SJSA1 (cell line): ENCODE measurements at places on chromosomes 4 and X.

GRCh38 chr4:171846232-171846631 is 33.0 kb downstream of the GALNTL6 start:
- DNase-seq: peak; percentile 26

DNA sequence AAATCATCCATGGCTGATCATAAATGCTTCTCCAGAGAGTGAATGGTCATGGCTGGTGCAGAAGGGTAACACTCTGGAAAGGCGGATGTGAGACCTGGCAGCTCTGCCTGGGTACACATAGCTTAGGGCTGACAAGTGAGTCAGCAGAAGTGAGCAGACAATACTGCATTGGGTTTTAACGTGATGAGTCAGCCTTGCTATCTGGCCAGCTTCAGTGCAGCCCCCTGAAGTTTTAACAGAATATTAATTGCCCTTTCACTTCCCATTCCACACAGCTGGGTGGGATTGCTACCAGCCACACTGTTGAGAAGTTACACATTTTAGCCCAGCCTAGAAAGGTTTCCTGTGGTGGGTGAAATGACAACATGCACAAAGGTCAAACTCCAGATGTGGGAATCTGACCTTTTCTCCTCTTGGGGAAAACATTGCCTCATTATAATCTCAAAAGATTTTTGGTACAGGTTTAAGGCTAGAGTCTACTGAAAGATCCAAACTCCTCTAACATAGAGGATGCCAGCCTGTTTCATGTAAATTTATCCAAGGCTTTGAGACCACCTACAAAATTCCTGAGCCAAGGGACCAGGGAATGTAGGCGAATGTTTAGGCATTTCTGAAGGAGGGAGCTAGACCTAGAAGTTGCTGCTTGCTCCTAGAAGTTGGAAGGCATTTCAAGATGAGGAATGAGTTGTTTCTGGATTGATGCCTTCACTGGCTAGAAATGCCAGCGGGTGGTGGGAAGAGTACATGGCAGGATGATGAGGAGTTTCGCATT is 230.3 kb upstream of the PGRMC2 start:
- peak; percentile 88 for DNase-seq

DNA sequence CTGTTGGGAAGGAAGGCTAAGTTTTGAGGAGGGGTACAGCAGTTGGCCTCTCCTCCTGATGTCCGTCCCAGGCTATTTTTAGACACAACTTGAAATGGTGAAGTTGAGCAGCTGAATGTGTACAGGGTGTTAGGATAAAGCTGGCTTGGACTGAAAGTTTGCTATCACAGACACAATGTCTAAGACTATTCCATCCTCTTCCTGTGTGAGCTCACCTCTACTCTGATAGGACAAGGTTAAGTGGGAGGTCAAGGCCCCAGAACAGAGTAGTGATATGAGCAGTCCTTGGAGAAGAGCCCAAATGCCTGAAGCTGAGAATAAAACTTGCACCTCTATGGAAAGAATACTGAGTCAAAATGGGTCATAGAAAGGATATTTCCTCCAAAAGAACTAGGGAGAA is 4.1 kb downstream of the ATP1B4 start:
- no peak for DNase-seq

GRCh38 chr4:72209600-72209999 is 177.8 kb downstream of the NPFFR2 start:
- DNase-seq: no peak
